ENCODE measurements at places on chromosomes 2 and 18.

- DNase-seq = no peak
Measured at GRCh38 chr2:37878536-37878935, 46.6 kb upstream of the RMDN2 start.

DNA sequence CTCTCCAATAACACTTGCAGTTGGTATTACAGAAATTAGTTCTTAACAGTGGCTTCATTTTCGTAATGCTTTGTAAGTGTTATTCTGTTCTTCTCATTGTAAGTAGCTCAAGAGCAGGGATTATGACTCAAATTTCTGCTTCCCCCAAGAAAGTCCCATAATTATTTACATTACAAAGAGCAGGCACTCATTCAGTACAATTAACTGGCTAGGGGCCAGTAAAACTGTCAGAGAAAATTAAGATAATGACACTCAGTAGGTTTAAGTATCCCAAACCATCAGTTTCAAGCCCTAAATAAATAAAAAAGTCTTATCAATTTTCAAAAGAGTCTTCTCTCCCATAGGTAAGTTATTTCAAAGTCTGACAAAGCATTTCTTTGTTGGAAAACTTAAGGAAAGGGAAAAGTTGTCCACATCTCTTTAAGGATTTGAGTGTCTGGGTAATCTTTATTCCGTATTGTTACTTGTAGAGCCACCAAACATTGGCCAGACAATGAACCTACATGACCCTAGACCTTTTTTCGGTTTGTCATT lies 137.1 kb downstream of the ARHGAP28 start:
- DNase-seq = no peak

GRCh38 chr18:57811477-57812125 lies 8.5 kb upstream of the ATP8B1 start:
- DNase-seq = no peak

- DNase-seq = no peak
Measured at GRCh38 chr2:150228936-150229335, 258.5 kb downstream of the RND3 start.
